SHP77 (cell line): ENCODE measurements at places on chromosomes 1 and 21.

DNA sequence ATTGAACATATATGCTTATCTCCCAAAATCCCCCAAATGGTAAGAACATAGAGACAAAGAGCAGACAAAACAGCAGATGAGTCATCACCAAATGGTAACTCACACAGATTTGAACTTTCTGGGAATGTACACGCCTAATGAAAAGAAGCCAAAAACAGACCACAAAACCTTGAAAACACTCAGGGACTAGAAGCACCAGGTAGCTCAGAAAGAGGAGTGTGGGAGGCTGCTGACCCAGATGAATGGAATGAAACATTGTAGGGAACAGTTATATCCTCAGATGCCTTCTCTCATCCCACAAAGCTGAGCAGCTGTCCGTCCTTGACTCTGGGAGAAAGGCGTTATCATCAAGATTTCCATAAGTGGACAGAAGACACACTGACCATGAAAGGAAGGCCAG is 307.0 kb upstream of the USP25 start:
- no peak for DNase-seq

DNA sequence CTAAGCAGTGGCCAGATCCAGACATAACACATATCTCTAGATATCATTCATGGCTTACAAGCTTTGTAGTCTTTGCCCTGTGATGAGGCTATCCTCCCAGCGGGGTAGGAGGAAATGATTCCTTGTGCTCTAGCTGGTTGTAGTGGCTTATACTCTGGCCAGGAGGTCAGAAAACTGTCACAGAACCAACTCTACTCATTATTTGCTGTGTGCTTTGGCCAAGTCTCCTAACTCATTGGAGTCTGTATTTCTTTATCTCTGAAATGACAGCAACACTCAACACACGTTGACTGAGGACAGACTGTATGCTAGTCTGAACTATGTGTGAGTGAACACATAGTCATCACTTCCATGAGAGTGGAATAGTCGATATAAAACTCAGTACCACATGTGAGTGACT is 116.7 kb upstream of the F3 start:
- no peak for DNase-seq

- DNase-seq: no peak
Observed at GRCh38 chr1:107359472-107360241, 218.8 kb downstream of the NTNG1 start.

DNA sequence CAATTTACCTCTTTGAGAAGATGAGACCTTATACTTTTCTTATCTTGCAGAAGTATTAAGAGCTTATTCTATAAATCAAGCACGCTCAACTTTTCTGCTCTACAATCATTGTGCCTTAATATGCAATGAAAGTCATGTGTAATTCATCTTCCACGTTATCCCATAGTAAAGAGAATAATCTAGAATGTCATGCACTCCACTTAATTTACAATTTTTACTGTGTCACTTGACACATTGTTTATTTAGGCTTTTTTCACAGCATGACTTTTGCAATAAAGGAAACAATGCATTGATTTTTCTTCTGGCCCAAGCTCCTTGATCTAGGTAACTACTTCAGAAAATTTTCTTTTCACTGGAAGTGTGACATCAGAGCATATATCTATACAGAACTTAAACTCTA is 290.9 kb downstream of the HHIPL2 start:
- DNase-seq: no peak

DNA sequence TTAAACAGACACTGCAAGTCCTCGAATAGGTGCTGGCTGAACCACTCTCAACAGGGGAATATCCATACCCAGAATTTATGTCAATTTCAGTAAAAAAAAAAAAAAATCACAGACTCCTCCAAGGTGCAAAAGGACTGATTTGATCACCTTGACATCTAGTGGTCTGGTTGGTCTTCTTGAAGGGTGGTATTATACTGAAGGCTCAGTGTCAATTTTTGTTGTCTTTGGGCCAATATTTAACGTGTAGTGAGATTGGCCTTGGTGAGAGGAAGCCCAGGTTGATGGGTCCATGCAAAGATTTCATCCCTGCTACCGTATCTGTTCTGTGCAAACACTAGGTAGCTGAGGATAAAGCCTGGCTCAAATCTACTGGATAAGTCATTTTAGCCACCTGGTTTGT is 4.0 kb upstream of the GBP5 start:
- DNase-seq: no peak

DNA sequence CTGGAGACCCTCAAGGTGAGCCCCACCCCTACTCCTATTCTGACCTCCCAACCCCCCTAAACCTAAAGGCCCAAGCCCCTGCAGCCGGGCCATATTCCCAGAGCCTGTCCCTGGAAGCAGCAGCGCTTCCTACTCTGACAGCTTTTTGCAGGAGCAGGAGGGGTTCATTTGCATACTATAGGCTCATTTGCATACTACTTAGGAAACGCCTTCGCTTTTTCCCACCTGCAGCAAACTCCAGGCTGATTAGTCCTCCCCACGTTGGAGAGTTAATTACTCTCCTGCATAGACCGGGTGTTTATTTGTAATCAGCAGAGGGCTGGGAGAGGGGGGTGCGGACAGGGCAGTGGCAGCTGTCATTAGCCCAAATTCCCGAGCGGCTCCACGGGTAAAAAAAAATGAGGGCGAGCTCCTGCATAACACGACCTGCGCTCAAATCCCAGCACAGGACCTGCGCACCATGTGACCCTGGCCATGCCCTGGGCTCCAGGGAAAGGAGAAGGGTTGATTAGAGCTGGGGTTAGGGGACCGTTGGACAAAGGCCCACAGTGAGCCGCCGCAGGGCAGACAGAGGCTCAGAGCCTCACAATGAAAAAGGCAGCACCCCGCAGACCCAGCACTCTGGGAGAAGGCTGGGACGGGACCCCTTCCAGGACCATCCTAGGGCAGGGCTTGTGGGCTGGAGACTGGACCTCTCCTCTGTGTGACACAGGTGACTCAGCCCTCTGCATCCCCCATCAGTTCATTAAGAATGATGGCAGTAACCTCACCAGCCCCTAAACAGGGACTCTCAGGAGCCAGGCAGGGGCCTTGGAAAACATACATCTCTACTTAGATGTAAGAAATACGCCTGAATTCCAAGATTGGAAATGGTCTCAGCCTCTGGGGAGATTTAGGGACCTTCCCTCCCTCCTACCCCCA is 9.9 kb upstream of the C1QA start:
- DNase-seq: no peak

GRCh38 chr1:198161718-198162090 is 4.9 kb downstream of the NEK7 start:
- DNase-seq: no peak

DNA sequence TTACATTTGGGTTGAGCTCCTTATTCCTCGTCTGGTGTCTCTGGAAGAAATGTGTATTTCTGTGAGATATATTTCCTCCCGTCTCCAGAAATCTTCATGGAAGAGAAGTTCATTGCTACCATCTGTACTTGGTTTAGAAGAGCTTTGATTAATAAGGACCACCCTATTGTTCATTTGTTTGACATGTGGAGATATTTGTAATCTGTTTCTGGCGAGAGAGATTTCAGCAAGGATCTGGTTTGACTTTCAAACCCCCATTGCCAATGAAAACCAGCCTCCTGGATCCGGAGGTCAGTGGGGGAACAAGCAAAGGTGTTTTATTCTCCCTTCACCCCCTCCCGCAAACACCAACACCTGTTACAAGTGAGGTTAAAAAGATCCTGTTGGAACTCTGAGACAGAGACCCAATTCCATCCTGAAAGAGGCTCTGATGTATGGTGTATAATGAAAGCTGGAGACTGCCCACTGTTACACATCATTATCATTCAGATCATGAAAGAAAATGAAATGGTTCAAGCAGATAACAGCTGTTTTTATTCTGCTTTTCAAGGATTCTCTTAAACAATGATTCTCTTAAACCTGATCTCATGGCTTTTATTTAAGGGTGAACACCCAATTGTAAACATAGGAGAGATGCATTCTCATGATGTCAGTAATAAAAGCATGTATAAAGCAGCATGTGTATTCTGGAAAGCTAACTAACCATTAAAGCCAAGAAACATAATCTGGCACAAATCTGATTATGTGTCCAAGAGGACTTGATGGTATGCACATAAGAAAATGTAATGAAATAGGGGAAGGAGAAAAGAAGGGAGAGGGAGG is 393.5 kb upstream of the ADGRL2 start:
- DNase-seq: no peak

GRCh38 chr21:32020564-32020963 is 147.7 kb downstream of the HUNK start:
- DNase-seq: no peak

- no peak for DNase-seq
Observed at GRCh38 chr1:155548706-155549105, 13.9 kb downstream of the ASH1L start.

DNA sequence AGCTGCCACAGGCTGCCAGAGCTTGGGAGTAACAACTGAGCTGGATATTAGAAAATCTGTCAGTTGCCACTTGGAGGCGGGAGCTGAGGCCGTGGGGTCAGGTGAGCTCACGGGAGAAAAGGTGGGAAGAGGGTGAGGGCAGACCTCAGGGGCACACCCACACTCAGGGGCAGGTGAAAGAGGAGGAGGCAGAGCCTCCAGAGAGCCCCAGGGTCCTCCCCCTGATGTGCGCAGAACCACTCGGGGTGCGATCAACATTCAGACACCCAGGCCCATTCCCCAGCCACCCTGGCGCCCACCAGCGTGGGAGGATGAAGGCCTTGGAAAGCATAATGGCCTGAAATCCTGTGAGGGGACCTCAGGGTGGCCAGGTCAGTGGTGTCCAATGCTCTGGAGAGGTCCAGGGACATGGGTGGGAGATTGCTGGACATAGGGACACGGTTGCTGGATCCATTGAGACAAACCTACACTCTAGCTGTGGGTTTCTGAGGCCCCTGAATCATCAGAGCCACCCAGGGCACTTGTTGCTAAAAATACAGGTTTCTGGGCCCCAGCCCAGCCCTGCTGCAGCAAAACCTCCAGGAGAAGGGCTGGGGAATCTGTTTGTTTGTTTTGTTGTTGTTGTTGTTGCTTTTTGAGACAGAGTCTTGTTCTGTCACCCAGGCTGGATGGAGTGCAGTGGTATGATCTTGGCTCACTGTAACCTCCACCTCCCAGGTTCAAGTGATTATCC is 49.4 kb upstream of the GPR153 start:
- no peak for DNase-seq

GRCh38 chr1:67166196-67166595 is at the start of gene IL23R:
IL23R (plus strand) TSS chr1:67166454; CDS start chr1:67168121, 1,667 bp downstream.
- DNase-seq: no peak

GRCh38 chr1:172138634-172139033 is 281.9 kb upstream of the C1orf105 start:
- DNase-seq: no peak

DNA sequence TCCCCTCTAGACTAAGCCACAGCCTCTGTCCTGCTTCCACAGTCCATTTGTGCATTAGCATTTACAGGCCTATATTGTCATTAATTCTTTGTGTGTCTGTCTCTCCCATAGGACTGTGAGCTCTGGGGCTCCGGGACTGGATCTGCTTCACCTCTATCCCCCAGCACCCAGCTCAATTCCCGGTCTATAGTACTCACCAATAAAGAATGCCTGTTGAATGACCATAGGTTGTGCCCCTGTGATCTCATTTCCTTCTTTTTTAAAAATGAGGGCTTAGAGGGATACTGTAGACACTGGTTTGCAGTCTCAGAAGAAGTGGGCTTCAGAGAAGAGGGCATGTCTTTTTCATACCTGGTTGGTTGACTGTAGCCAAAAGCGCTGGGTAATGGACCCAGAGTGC is 8.8 kb upstream of the POU3F1 start:
- DNase-seq: no peak

DNA sequence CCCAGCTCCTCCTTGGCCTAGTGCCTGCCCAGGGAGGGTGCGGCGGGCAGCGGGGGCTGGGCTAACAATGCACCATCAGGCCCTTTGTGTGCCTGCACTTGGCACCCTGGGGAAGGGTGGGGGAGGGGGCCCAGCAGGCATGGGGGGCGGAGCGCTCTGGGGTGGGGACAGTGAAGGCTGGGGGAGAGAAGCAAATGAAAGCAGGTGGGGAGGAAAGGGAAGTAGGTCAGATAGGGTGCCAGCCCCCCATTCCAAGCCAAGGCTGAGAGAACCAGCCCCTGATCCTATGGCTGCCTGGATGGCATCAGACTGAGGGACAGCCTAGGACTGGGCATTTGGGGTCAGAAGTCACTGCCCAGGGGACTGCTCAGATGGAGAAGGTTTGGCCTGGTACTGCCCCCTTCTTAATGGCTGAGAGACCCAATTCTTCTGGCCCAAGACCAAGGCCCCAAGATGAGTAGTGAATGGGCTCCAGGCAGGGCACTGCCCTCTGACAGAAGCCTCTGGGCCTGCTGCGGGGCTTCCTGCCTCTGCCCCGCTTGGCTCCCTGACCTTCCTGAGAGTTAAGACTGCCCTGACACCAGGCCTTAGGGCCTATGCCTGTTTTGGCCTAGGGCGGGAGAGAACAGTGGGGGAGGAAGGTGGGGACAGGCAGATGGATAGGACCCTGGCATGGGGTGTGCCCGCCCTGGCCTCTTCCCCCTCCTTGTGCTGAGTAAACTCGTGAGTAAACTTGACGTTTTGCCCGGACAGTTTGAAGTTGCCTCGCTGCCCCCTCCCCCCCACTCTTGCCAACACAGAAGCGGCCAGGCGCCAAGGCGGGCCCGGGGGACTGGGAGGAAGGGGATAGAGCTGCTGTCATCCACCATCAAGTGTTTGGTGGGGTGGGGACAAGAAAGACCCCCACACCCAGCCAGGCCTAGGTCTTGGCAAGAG is 2.7 kb downstream of the ZBTB7B start:
- no peak for DNase-seq

DNA sequence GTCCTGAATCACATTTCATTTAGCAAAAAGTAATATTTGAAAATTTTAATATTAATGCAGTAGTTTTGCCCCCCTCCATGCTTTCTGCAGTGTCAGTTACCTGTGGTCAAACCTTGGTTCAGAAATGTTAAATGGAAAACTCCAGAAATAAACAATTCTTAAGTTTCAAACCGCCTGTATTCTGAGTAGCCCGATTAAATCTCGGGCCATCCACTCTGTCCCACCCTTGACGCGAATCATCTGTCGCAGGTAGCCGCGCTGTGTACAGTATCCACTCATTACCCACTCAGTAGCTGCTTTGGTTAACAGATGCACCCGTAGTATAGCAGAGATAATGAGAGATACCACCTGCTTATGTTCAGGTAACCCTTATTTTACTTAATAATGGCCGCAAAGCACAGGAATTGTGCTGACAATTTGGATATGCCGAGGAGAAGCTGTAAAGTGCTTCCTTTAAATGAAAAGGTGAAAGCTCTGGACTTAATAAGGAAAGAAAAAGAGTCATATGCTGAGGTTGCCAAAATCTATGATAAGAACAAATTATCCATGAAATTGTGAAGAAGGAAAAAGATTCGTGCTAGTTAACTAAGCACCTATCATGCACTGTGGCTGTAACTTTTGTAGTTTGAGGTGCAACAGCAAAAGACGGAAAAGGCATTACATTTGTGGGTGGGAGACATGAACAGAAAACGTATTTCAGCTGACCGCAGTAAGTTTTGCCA is 889 bp upstream of the SCYL3 start:
- no peak for DNase-seq

DNA sequence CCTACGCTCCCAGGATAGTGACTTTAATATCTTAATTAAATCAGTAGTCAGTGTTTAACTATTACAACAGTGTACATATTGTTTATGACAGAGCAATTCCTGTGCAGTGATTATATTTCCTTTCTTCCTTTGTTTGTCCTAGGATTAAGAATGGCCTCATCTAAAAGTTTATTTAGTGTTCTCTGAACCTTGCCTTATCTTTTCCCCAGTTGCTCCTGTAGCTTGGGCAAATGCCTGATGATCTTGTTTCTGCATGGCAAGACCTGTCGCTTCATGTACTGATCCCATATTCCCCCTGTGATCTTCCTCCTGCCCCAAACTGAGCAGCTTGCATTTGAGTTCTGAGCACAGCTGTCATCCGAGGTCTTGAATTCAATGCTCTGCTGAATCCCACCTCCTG is 69.1 kb upstream of the STUM start:
- DNase-seq: no peak
